ENCODE measurements at places on chromosomes 3 and 15. TPM values are rescaled to one million over a fixed set of nuclear protein-coding genes. Genes with fewer than 3 reads are reported as not detected.

LDHAL6B gene
- total RNA-seq, result not detected

RGMA gene
- 18.2 TPM for total RNA-seq

CATSPER2 gene
- 9.0 TPM for total RNA-seq

SPINT1 gene
- 7.4 TPM for total RNA-seq

GREM1 gene
- 1.6 TPM for total RNA-seq

MEGF11 gene
- 0.89 TPM for total RNA-seq

DNA sequence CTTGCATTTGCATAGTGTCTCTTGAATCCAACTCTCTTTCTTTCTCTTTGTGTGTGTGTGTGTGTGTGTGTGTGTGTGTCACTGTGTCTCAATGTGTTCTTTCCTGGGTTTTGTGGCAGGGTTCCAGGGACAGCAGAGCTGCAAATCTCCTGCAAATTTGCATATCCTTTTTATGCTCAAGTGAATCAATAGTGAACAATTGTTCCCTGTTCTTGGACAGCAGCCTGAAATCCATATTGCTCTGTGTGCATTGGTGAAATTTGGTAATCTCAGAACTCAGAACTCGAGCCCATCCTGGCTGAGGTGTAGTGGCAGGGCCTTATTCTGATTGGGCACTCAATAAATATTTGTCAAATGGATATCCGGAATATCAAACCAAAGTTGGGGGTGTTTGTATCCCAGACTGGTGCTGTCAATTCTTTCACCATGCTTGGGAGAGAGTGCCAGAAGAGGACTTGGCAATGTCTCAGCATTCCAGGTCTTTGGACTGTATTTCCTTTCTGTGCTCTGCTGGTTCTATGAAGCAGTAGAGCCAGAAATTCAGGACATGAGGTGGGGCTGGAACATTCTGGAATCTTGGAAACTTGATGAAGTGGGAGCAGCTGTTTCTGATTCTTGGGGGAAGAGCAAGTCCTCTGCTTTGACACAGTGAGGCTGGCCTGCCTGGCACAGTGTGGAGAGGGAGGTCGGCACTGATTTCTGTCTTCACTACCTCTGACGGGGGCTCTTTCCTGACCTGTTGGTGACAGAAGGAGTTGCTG lies 380.6 kb upstream of the C2CD4B start:
- no peaks in the 10 kb centered on the region for H3K36me3 ChIP-seq
- no peaks in the 10 kb centered on the region for H3K27me3 ChIP-seq
- H3K4me3 ChIP-seq, result no peak overlapping the region
- peaks cover 12% of the 10 kb centered on the region for H3K4me1 ChIP-seq

DNA sequence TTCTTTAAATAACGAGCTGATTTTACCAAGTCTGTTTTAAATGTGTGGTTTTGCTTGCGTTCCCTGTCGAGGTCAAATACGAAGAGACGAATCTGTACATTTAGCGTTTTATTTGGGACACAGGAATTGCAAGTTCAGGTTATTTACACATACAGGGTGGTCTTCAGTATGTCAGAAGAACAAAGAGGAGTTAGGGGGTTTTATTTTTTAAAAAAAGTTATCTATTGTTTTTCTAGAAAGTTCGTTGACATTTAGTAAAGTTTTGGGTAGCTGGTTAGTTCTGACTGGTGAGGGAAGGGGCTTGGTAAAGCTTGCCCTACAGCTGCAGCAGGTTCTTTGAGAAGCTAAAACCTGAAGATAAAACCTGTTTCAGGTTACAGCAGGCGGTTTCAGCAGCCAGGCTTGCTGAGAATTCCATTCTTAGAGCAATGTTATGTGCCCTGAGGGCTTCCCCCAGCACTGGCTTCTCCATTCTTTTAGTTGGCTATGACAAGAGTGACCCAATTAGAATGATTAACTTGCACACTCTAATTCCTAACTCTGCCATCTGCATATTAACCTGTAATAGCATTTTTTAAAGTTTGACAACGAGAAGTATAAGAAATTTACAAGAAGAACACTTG lies 815 bp upstream of the ZNF280D start:
- peaks cover 11% of the 10 kb centered on the region for H3K4me1 ChIP-seq
- no peak for DNase-seq
- H3K36me3 ChIP-seq, result no peaks in the 10 kb centered on the region
- no peaks in the 10 kb centered on the region for H3K27me3 ChIP-seq
- peak overlapping the region; percentile 98 for H3K27ac ChIP-seq
- H3K4me3 ChIP-seq, result peak overlapping the region; percentile 86

DNA sequence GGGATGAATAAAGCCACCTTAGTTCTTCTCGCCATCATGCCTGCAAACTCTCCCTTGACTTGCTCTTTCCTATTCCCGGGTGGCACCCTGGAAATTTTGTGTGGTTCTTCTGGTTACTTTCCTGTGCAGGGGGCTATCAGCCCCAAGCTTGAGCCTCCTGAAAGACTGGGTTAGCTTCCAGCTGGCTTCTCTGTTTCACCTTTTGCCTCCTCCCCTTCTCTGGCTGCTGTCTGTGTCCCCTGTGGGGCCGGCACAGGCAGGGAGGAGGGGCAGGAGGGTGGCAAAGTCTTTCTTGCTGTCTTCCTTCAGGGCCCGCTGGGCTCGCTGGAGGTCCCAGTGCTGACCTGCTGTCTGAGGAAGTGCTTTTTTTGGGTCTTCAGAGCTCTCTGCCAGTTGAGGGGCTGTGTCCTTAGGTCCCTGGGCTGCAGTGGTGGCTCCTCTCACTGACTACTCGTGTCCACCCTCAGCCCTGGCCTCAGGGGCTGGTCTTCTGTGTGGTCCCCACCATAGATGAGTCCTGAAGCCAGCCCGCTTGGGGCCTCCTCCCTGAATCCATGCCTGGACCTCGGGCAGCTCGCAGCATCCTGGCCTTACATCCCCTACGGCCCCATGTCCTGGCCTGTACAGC lies 196.5 kb downstream of the KLF13 start:
- H3K4me1 ChIP-seq, result no peaks in the 10 kb centered on the region

DNA sequence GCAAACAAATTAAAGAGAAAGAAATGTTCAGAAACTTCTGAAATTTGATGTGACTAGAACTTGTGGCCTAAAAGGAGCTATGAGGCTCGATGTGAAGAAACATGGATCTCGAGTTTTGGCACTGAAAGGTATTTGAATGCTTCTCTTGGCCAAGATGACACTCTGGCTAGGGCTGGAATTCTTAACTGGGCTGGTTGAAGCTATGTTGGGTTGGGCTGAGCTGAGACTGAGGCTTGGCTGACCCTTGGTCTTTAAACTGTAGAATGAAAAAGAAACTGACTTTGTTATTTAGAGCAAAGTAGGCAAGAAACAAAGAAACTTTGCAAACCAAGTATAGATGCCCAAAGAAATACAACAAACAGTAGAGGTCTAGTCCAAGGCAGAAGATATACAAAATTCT lies 28.1 kb upstream of the CLDN16 start:
- no peak for DNase-seq
- H3K27me3 ChIP-seq, result no peaks in the 10 kb centered on the region
- no peaks in the 10 kb centered on the region for H3K36me3 ChIP-seq
- H3K4me3 ChIP-seq, result no peak overlapping the region

DNA sequence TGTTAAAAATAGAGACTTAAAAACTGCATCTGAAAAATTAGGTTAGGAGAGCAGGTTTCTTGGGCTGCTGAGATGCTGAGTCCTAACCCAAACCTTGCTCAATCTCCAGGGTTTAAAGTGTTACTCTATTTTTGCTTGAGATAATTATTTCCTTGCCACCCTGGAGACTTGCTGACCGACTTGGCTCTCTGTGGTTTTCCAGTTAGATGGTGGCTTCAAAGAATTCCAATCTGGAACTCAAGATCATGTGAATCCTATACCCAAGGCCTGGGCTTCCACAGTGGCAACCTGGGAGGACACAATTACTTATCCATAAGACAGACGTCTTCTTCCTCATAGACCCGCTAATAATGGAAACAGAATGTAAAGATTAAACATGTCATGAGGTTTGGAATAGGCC lies 47.7 kb downstream of the SUMF1 start:
- H3K27ac ChIP-seq, result no peak overlapping the region
- no peaks in the 10 kb centered on the region for H3K4me1 ChIP-seq
- H3K36me3 ChIP-seq, result no peaks in the 10 kb centered on the region
- H3K27me3 ChIP-seq, result no peaks in the 10 kb centered on the region
- H3K4me3 ChIP-seq, result no peak overlapping the region

GRCh38 chr3:11605398-11605797 lies 38.3 kb downstream of the VGLL4 start:
- H3K27ac ChIP-seq, result peak overlapping the region; percentile 44
- no peak for DNase-seq
- H3K4me1 ChIP-seq, result peaks cover 40% of the 10 kb centered on the region
- H3K36me3 ChIP-seq, result no peaks in the 10 kb centered on the region
- no peak overlapping the region for H3K4me3 ChIP-seq

- H3K36me3 ChIP-seq, result no peaks in the 10 kb centered on the region
- no peaks in the 10 kb centered on the region for H3K27me3 ChIP-seq
- DNase-seq, result no peak
- H3K4me3 ChIP-seq, result no peak overlapping the region
- no peak overlapping the region for H3K27ac ChIP-seq
Measured at GRCh38 chr3:35601959-35602358, 37.4 kb upstream of the ARPP21 start.

- no peak overlapping the region for H3K4me3 ChIP-seq
- no peak overlapping the region for H3K27ac ChIP-seq
- H3K4me1 ChIP-seq, result no peaks in the 10 kb centered on the region
- no peaks in the 10 kb centered on the region for H3K27me3 ChIP-seq
- no peak for DNase-seq
Measured at GRCh38 chr3:18086078-18086477, 339.1 kb downstream of the SATB1 start.

- no peaks in the 10 kb centered on the region for H3K4me1 ChIP-seq
- H3K36me3 ChIP-seq, result no peaks in the 10 kb centered on the region
- H3K4me3 ChIP-seq, result no peak overlapping the region
- no peaks in the 10 kb centered on the region for H3K27me3 ChIP-seq
Measured at GRCh38 chr15:53384417-53384816, 375.0 kb downstream of the WDR72 start.

DNA sequence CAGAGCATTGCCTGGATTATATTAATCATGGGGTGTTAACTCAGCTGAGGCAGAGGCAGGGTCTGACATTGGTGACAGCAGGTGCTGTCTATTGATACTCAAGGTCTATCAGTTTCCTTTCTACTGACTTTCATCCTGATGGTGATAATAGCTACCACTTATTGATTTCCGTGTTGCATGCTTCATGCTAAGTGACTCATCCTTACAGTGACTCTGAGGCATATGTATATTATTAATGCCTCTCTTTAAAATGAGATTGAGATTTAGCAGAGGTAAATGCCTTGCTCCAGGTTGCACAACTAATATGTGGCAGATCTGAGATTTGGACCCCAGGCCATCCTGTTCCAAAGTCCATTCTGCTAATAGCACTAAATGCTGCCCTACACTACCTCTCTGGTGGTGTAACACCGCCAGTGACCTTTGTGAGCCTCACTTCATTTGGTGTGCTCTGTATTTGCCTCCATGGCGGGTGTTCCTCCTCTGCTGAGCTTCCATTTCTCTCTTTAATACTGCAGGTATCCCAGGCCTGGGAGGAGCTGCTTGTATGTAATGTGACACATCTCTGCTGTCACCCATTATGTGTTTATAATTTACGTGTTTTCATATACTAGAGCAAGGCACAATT lies 50.4 kb downstream of the GPR171 start:
- peaks cover 4% of the 10 kb centered on the region for H3K4me1 ChIP-seq
- H3K36me3 ChIP-seq, result no peaks in the 10 kb centered on the region
- H3K4me3 ChIP-seq, result no peak overlapping the region
- DNase-seq, result no peak
- H3K27ac ChIP-seq, result no peak overlapping the region

- H3K36me3 ChIP-seq, result no peaks in the 10 kb centered on the region
- H3K4me1 ChIP-seq, result no peaks in the 10 kb centered on the region
- no peaks in the 10 kb centered on the region for H3K27me3 ChIP-seq
- H3K4me3 ChIP-seq, result peak overlapping the region; percentile 16
- no peak overlapping the region for H3K27ac ChIP-seq
Measured at GRCh38 chr3:136929977-136930670, 27.7 kb upstream of the IL20RB start.

All from ovary (tissue), 10 donors.